SK-N-SH (cell line): ENCODE measurements at places on chromosomes 6 and 20. TPM values are rescaled to one million over a fixed set of nuclear protein-coding genes. Genes with fewer than 3 reads are reported as not detected.

DNA sequence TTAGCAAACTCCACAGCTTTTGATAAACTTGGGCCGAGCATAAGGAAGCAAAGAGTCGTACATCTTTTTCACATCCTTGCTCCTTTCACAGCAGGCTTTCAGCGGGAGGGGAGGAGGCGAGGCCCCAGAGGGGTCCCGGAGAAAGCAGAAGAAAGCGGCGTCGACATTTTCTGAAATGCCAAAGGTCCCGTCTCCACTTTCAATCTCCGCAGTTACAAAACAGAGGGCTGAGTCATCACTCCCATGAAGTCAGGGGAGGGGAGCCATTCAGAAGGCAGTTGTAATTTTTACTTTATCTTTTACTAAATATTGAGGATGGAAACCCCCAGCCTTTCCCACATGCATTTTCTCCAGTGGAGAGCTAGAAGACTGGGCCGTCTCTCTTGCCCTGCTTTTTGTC is 174.2 kb upstream of the THBS2 start:
- no peak for DNase-seq

DNA sequence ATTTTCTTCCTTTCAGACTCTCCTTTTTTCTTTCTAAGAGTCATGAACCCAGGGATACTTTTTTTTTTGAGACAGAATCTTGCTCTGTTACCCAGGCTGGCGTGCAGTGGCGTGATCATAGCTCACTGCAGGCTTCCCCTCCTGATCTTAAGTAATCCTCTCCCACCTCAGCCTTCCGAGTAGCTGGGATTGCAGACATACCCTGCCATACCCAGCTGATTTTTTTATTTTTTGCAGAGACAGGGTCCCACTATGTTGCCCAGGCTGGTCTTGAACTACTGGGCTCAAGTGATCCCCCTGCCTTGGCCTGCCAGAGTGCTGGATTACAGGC is 32.8 kb upstream of the IER3 start:
- no peak for DNase-seq

The PI16 gene
- polyA plus RNA-seq = 0.02 TPM in 1 of 2 replicates, not detected in the other

The GNAS-AS1 gene
- polyA plus RNA-seq = 1.2 and 1.5 TPM in 2 replicates

The NUS1 gene
- 8.9 and 9.1 TPM in 2 replicates for polyA plus RNA-seq

The E2F3 gene
- polyA plus RNA-seq = 12.7 and 14.4 TPM in 2 replicates
